Hematopoietic multipotent progenitor cell (in vitro differentiated cells): ENCODE measurements at places on chromosomes 6 and 20.
A peak's percentile ranks its signal among the peaks of the same experiment; 100 is the strongest.

DNA sequence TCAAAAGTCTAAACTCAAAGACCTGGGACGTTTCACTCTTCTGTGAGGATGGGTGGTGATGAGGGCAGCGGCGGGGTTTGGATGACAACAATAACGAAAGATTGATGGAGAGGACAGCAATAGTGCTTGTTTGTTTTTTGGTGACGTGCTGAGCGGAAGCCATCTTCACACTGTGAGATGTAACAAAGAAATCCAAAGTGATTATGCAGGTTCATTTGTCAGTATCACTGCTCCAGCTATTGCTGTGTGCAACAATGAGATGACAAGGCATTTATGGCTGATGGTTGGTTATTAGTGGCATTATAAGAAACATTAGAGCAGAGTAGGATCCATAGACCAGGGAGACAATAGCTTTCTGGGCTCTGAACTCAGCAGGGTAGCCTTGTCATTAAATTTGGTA lies 306.7 kb downstream of the RNF144B start:
- DNase-seq: no peak

DNA sequence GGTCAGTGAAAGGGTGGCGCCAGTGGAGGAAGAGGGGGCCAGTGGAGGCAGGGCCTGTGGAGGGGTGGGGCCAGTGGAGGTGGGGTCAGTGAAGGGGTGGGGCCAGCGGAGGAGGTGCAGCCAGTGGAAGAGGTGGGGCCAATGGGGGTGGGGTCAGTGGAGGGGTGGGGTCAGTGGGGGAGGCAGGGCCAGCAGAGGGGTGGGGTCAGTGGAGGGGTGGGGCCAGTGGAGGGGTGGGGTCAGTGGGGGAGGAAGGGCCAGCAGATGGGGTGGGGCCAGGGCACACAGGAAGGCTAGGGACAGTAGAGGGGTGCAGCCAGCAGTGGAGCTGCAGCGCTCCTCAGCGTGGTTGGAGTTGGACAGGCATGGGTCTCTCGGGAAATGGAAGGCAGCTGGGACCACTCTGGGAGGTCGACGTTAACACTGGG lies 18.7 kb downstream of the ADRM1 start:
- peak; percentile 18 for DNase-seq

- DNase-seq: no peak
Measured at GRCh38 chr6:36139991-36140710, 9.8 kb downstream of the MAPK13 start.

DNA sequence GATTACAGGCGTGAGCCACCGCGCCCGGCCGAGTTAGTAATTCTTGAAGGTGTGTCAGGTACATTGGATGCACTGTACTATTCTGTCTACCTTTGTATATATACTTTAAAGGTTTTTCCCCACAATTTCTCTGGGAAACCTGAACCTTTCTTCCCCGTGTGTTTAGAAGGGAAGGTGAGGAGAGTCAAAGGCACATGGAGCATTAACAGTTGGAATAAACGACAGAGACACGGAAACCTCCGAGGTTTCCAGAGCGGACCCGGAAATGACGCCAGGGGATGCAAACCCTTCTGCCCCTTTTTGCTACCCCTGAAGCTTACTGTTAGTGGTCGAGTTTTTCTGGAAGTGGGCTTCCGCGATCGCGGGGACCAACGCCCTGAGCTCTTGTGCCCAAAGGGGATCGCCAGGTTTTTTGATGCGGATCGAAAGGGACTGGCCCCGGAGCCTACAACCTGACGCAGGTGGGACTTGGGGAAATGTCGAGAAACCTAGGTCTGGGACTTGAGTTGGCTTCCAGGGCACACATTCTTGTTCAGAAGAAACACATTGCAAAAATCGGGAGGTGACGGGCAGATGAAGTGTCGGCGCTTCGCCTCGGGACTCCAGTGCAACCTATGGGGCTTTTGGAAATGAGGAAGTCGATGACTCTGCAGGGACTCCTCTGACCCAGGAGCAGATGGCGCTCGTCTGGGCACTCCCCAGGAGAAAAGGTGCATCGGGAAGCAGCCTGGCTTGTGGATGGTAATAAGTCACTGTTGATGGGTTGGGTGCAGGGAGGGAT lies 218.2 kb downstream of the OR2B2 start:
- no peak for DNase-seq

GRCh38 chr6:16265351-16266341 lies 27.3 kb downstream of the GMPR start:
- DNase-seq: no peak

- no peak for DNase-seq
Measured at GRCh38 chr20:16539280-16540021, 33.8 kb downstream of the KIF16B start.
